ENCODE measurements at places on chromosomes 5 and 9. TPM values are rescaled to one million over a fixed set of nuclear protein-coding genes. Genes with fewer than 3 reads are reported as not detected.

The OBP2B gene
- not detected for total RNA-seq

The MAMDC2 gene
- total RNA-seq: 7.0 TPM

The MAT2B gene
- 63.4 TPM for total RNA-seq

GRCh38 chr5:139076111-139076510 is 122.1 kb downstream of the SIL1 start:
- H3K36me3 ChIP-seq: no peaks in the 10 kb centered on the region
- no peak for DNase-seq
- H3K27ac ChIP-seq: no peak overlapping the region
- H3K4me3 ChIP-seq: no peak overlapping the region
- H3K27me3 ChIP-seq: no peaks in the 10 kb centered on the region
- H3K4me1 ChIP-seq: no peaks in the 10 kb centered on the region
